ENCODE measurements at places on chromosomes 11 and 22.
A peak's percentile ranks its signal among the peaks of the same experiment; 100 is the strongest.

DNA sequence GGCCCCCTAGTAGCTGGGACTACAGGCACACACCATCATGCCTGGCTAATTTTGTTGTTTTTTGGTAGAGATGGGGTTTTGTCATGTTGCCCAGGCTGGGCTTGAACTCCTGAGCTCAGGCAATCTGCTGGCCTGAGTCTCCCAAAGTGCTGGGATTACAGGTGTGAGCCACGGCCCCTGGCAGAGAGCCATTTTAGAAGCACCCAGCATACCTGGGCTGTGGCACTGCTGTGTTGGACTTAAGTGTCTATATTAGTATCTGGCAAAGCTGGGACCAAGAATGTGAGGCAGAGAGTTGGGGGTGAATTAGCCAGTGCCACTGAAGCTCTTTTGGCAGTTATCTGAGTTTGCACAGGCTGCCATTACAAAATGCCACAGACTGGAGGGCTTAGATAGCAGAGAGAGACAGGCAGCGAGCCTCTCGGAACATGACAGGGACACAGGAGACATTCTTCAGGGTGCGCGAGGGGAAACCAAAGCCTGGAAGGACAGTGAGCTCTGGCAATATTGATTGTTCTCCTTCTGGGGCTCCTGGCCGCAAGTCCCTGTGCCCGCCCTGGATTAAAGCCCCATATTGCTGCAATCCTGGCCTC lies 87.7 kb upstream of the ALX4 start:
- DNase-seq, result no peak

GRCh38 chr11:74459584-74459983 lies 7.8 kb downstream of the KCNE3 start:
- DNase-seq, result no peak

DNA sequence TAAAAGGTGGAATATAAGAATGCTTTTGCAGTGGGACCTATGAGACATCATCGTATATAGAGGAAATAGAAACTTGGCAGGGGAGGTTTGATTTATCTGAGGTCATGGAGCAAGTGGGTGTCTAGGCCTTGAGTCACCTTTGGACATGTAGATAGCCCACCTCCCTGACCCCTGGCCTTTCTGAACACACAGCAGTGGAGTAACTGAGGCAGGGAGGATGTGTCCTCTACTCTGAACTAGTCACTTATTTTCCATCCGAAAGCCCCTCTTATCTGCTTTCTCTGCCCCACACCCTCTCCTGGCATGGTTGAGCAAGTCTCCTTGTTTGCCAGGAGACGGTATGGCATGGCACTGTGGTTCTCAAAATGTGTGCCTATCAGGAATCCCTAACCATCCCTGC lies 7.9 kb downstream of the CD82 start:
- DNase-seq, result no peak

- peak; percentile 15 for DNase-seq
These were observed 27.5 kb upstream of the MTNR1B start for GRCh38 chr11:92941676-92942571.

DNA sequence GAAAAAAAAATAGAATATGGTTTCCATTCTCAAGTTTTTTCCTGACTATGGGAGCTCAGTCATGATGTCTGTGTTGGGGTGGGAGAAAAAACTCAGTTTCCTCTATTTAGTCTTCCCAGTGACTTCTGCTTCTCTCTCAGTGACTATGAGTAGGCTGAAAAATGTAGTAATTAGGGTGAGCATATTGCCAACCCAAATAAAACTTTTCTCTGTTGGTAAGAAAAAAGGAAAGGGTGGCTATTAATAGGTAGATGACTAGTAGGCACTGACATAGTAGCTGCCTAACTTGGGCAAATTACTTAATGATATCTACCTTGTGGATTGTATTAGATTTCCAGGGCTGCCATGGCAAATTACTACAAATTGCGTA lies 34.2 kb upstream of the BIRC3 start:
- no peak for DNase-seq

DNA sequence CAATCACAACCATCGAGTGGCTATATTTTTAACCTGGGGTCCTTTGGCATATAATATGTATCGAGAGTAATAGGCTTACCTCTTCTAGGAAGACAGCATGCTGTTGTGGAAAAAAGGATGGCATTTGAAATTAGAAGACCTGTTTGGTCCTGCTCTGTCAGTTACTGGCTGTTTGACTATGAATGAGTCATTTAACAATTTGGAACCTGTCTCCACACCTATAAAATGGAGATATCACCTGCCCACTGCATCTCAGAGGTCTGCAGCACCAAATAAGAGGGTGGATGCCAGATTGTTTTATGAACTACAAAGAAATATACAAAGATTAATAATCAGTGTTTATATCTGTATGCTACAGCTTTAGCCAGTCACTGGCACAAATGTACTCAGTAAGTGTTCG lies 60.8 kb downstream of the SLC25A17 start:
- no peak for DNase-seq

DNA sequence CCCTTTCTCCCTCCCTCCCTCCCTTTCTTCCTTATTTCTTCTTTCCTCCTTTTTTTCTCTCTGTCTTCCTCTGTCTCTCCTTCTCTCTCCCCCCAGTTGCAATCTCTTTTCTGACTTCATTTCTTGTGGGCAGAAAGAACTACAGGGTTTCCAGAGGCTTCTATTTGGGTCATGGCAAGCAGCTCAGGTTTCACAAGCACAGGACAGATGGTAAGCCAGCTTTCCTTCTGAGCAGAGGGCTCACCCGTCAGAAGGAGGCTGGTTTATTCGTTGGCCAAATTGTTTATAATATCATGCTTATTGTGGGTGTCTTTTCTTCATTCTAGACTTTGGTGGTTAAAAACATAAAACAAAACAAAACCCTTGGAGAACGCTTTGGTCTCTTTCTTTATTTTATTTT lies 58.9 kb upstream of the CLMP start:
- DNase-seq, result no peak

DNA sequence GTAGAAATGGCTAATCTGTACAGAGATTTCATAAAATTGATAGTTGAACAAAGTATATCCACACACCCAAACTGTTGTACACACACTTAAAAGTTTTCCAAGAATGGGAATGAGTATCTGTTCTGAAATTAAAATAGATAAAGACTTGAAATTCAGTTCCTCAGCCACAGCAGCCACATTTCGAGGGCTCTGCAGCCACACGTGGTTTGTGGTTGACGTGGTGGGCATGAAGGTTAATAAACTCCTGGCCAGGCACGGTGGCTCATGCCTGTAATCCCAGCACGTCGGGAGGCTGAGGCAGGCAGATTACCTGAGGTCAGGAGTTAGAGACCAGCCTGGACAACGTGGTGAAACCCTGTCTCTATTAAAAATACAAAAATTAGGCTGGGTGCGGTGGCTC lies 24.0 kb downstream of the TPST2 start:
- no peak for DNase-seq

DNA sequence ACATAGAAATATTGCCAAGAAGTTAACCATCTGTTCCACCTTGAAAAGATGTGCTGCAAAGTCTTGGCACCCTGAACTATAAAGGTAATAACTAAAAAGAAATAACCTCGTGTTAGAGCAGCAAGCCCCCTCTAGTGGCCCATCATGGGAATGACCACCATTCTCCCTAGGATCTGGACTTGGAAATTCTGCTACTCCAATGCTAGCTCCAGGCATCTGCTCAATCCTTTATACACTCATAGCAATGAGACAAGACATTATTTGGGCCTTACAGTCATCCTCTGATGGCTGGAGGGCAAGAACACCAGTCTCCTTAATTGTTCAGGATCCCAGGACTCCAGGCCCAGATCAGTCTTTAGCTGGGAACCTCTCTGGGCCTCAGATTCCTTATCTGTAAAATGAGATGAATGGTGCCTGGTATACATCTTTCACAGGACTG lies 76.0 kb downstream of the CWC15 start:
- peak; percentile 41 for DNase-seq

DNA sequence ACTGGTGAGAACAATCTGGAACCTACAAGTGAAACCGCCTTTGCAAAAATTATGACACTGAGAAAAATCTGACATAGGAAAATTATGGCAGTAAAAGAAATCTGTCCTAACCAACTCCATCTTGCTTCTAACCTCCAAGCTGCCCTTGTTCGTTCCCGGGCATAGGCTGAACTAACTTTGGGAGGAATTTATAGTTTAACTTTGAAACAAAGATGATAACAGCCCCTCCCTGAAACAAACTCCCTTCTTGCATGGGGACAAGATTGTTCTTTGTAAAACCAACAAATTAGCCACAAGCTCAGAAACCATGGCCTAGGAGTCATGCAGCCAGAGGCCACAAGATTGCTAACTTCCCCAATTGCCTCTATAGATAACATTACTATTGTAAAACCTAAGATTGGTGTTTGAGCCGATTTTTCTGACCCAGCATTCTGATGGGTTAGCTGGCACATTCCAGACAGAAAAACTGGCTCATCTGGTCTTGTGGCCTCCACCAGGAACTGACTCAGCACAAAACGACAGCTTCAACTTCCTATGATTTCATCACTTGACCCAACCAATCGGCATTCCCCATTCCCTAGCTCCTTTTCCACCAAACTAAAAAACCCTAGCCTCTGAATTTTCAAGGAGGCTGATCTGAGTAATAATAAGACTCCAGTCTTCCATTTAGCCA lies 3.6 kb upstream of the CCDC81 start:
- DNase-seq, result no peak

- no peak for DNase-seq
These were observed 69.1 kb upstream of the OR5AN1 start for GRCh38 chr11:59289356-59290181.

GRCh38 chr22:37337204-37337943 lies 55.1 kb downstream of the CYTH4 start:
- DNase-seq, result no peak

DNA sequence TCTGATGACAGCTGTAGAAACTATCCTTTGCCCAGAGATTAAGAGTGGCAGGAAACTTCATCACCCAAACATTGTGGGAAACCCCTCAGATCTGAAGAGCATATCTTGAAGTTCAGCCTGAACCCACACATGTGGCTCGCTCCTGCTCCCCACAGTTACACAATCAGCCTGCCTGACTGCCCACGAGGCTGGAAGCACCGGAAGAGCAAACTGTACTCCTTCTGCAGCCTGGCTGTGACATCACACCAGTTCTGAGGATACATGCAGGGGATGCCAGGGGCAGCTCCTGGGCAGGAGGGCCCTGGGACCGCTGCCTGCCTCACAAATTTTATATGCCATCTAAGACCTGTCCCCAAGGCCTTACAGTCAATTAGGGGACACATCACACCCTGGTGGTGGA lies 444.4 kb downstream of the BUD13 start:
- no peak for DNase-seq

- no peak for DNase-seq
These were observed 12.8 kb downstream of the MAPK8IP2 start for GRCh38 chr22:50613291-50613981.

DNA sequence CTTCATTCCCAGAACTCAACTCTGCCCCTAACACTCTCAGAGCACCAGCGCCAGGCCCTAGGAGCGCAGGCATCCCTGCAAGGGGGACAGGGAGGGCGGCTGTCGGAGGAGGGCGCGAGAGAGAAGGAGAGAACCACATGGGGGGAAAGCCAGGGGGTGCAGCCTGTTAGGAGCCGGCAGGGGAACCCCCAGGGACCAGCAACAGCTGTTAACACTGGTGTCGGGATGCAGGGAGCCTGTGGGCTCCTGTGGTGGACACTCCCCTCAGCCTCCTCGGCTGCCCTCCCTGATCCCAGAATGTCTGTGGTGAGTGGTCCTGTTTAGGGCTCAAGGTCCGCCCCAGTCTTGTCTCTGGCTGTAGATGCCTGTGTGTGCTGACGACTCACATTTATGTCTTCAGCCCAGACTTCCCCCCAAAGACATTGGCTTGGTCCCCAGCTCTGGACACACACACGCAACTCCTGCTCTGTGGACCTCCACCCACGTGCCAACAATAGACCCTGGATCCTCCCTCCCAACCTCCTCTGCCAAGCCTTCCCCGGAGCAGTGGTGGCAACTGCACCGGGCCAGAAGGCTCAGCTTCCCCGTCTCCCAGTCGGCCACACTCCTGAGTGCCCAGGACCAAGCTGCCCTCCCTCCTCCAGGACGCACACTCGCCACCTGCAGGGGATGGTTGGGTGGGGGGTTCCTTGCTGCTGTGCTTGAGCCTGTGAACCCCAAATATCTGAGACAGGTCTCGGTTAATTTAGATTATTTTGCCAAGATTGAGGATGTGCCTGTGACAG lies 817 bp upstream of the IFITM5 start:
- no peak for DNase-seq

- DNase-seq, result no peak
These were observed 763 bp upstream of the MS4A7 start for GRCh38 chr11:60377401-60378136.

- DNase-seq, result no peak
These were observed 68.9 kb upstream of the POU2AF2 start for GRCh38 chr11:111176603-111177002.

GRCh38 chr11:71988050-71988449 lies 10.7 kb upstream of the IL18BP start:
- no peak for DNase-seq

GRCh38 chr22:42959576-42960509 lies 55.1 kb downstream of the PACSIN2 start:
- no peak for DNase-seq

DNA sequence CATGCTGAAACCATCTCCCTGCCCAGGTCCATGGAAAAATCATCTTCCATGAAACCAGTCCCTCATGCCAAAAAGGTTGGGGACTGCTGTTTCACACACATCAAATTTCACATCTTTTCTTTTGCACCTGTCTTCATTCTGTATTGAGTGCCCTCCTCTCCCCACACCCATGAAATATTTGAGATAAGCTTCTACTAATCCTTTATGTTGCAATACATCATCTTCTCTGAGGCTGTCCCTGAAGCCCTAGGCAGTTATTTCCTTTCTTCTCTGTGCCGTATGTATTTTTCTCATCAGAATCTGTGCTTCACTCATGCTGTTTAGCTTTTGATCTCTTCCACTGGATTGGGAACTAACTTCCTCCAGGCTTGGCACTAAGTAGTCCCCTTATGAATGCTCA lies 40.0 kb upstream of the RRM1 start:
- no peak for DNase-seq

DNA sequence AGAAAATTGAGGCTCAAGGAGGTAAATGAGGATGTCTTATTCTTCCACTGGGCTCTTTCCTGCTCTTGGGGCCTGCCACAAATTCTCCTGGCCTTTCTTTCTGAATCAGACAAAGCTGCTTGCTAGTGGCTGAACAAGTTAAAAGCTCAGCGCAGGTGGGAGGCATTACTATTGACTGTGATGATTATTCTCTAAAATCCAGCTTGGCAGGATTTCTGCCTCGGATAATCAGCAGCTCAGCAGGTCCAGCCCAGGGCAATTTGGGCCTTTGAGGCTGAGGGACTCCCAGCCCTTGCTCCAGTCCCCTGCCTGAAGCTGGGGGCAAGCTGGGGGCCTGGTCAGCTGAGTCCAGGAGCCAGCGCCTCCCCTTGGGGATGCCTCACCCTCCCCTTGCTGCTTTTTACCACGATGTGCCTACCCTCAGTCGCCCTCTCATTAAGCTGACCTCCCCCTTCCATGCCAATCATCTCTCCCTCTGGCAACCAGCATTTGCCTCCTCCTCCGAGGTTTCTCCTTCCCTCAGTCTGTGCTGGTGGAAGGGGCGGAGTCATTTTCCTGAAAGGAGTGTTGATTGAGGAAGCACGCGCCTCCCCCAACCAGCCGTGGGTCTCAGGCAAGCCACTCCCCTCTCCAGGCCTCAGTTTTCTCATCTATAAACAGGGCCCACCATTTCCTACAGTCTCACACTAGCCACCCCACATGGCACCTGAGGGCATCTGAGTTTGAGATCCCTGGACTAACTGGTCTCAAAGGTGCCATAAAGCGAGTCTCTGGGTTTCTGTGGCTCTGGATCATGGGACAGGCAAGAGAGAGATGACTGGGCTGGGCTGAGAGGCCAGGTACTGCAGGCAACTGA lies 60.6 kb upstream of the PRDM11 start:
- no peak for DNase-seq

Measured in Jurkat, Clone E6-1 (cell line).